Stimulated activated CD4-positive, alpha-beta T cell treated with anti-CD3 and anti-CD28 coated beads, Interleukin-2, amount 100 ng/mL, for 4 hours (primary cell): ENCODE measurements at places on chromosomes 7 and 10.
A peak's percentile ranks its signal among the peaks of the same experiment; 100 is the strongest.

- no peak for DNase-seq
Measured at GRCh38 chr7:157752832-157753291, 416.1 kb downstream of the DNAJB6 start.

DNA sequence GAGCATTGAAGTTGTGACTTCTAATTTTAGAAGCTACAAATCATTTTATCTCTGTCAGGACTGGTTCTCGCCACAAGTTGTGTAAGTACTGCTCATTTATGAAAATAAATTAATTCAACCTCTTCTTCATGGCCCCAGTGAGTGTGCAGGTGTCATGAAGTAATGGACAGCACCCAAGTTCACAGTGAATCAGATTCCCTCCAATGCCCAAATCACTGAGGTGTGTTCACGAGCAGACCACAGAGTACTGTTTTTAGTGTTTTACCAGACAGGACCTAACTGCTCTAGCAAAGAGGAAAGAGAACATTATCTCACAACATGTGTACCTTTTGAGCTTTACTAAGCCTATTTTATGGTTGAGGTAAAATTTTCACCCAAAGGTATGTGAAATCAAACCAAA lies 980.0 kb downstream of the CNTNAP2 start:
- DNase-seq = no peak

- DNase-seq = no peak
Measured at GRCh38 chr7:28390426-28390825, 21.9 kb upstream of the CREB5 start.

- no peak for DNase-seq
Measured at GRCh38 chr10:70295321-70295720, 11.5 kb upstream of the NPFFR1 start.

DNA sequence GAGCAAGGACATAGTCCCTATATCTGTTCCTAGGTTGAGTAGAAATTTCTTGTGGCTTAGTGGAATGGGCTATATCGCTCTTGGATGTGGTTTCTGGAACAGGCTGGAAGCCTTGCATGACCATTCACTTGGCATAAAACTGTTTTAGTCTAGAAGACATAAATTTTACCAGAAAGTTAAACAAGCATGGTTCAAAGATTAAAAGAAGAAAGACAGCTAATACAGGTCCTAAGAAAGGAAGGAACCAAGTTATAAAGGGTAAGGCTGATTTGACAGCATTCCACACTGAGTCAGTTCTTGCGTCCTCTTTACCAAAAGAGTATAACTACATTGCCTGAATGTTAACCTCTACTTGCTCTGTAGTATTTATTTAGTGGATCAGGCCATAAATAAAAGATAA lies 724.2 kb downstream of the SORCS1 start:
- DNase-seq = no peak

DNA sequence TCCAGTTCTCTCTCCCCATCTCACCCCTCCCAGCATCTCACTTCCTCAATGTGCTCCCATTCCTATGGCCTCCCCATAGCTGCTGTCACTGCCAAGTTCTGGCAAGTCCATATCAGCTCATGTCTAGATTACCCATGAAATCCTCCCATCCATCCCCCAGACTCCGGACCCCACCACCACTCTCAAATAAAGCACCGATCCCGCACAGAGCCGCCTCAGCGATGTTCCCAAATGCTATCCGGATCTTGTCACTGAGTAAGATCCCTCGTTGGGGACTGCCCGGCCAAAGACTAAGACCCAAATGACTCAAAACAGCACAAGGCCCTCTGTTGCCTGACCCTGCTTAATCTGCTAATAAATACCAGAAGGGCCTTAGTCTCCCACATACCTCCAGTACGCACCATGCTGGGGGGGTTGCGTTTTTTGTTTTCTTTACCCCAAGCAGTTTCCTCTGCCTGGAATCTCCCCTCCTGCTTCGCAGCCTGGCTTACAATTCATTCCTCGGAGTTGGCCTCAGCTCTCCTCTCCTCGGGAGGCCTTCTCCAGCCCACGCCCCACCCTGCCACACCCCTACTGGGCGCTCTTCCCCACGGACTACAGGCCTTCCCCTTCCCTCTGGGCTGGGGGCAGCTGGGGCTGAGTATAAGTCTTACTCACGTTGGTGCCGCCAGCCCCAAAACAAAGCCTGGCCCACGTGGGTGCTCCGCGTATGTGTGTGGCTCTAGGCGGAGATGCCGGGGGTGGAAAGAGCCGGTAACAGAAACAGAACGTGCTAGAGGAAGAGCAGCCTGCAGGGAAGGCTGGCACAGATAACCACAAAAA lies 1.8 kb upstream of the DUSP5 start:
- peak; percentile 76 for DNase-seq

DNA sequence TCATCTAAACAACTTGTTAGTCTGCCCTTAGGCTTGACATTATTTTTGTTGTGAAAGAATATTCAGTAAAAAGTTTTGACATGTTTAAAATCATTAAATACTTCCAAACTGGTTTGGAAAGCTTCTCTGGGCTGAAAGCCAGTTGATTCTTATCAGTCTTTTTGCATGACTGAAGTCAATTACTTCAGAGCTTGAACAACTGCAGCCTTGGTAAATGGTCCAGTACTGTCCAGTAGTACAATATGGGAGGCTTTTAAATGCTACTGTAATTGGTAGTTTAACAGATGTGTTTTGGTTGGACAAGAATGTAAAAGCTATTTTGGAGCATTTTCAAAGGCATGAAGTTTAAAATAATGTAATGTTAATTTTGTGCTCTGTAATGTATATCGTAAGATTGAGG lies 103.4 kb downstream of the SDK1 start:
- DNase-seq = no peak

- no peak for DNase-seq
Measured at GRCh38 chr10:33286157-33286934, 48.1 kb downstream of the NRP1 start.

- DNase-seq = no peak
Measured at GRCh38 chr7:131889572-131890150, 333.2 kb upstream of the PODXL start.

DNA sequence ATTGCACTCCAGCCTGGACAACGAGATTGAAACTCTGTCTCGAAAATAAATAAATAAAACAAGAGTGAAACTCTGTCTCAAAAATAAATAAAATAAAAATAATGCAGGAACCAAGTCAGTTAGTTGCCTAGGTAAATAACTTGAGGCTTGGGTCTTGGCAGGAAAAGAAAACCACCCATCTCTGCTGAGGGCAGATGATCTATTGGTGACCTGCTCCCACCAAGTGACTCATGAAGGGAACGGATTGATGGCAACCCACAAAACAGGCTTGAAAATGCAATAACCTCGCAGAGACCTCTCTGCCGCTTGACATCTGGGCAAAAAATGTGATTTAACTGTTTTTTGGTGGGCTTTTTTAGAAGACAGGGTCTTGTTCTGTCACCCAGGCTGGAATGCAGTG lies 86.6 kb downstream of the CALN1 start:
- no peak for DNase-seq

- DNase-seq = no peak
Measured at GRCh38 chr10:68222391-68222790, 9.5 kb downstream of the ATOH7 start.

DNA sequence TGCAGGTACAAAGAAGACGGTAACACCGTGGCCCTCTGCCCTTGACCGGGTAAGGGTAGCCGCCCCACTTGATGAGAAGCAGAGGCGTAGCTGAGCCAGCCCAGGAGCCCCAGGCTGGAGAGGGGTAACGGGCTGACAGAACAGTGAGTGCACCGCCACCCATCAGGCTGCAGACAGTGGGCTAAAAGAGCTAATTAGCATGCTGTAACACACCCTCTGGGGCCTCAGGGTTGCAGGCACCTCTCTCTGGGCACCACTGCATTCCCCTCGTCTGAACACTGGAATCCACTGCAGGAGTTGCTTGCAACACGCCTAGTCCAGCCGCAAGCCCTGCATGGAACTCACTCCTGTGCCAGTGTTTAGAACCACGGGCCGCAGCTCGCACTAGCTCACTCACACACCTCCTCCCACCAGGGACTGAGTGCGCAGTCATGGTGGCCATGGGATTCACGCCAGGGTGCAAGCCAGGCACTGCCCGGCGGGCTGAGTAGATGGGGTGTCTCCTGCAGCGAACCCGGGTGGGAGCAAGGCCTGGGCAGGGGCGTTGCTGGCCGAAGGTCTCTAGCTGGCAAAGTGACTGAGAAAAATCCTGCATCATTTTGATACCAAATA lies 36.1 kb downstream of the AGMO start:
- DNase-seq = no peak

GRCh38 chr10:16975188-16975587 lies 154.4 kb downstream of the CUBN start:
- DNase-seq = no peak

GRCh38 chr7:141701489-141702046 lies 398 bp downstream of the DENND11 start:
- DNase-seq = peak; percentile 46

- no peak for DNase-seq
Measured at GRCh38 chr7:143096146-143096545, 35.7 kb upstream of the PIP start.

- peak; percentile 88 for DNase-seq
Measured at GRCh38 chr10:75230600-75231038, 5.1 kb downstream of the COMTD1 start.

- no peak for DNase-seq
Measured at GRCh38 chr7:128388145-128388485, 21.7 kb downstream of the IMPDH1 start.

GRCh38 chr7:108008240-108008639 lies 5.3 kb upstream of the LAMB1 start:
- no peak for DNase-seq

- DNase-seq = no peak
Measured at GRCh38 chr10:62083412-62084267, 182.1 kb downstream of the ARID5B start.

DNA sequence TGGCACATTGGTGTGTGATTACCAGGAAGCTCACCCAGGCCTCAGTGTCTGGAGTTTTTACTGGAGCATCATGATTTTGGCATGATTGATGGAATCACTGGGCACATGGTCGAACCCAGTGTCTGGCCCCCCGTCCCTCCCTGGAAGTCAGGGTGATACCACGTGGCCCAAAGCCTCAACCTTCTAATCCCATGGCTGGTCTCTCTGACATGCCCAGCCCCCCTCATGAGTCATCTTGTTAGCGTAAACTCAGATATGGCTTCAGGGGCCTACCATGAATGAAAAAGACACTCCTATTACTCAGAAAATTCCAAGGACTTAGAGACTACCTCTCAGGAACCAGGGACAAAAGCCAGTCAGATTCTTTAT lies 109.3 kb downstream of the GRK5 start:
- no peak for DNase-seq

DNA sequence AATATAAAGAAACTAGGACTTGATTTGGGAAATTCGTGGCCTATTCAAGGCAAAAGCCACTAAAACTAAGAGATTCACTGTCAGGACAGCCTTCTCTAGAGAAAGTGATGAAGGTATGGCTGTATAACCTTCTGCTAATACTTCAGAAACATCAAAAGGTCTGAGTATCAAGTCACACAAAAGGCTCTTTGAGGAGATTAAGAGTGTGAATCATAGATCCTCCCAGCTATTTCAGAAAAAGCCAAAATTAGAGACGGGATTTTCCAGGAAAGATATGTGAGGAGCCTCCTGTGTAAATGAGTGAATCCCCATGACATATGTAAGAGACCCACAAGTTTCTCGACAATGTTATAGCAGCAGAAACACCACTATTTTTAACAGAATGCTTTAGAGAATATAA lies 56.2 kb downstream of the UBE3C start:
- DNase-seq = no peak

DNA sequence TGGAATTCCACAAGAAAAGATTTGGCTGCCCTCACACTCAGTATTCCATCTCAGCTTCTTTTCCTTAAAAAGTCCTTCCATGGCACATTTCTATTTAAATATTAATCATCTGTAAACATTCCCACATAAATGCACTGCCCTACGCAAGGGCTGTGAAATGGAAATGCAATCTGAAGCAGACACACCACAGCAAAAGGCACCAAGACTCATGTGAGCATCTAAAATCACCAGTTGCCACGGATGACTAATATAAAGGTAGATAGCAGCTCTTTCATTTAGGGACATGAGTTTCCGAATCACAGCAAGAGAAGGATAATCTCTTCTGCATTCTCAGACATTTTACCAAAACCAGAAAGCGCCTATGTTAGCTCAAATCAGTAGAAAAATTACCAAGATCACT lies 31.6 kb downstream of the COA1 start:
- DNase-seq = no peak

DNA sequence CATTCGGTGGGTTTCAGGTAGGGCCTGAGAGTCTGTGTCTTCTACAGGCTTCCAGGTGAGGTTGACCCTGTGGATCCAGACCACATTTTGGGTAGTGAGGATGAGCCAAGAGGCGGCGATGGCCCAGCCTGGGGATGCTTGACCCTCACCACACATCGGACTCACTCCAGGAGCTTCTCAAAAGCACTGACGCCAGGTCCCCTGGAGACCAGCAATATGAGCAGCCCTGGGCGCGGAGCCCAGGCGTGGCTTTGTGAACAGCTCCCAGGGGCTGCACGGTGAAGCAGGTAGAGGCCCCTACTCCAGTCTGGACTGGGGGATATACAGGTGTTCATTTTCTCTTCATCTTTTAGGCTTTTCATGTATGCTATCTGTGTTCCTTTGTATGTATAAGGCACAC lies 139.7 kb upstream of the PCBD1 start:
- no peak for DNase-seq
